ENCODE measurements at places on chromosomes 2 and 18.

- DNase-seq: no peak
These were observed 28.7 kb downstream of the RHOB start for GRCh38 chr2:20475567-20475952.

DNA sequence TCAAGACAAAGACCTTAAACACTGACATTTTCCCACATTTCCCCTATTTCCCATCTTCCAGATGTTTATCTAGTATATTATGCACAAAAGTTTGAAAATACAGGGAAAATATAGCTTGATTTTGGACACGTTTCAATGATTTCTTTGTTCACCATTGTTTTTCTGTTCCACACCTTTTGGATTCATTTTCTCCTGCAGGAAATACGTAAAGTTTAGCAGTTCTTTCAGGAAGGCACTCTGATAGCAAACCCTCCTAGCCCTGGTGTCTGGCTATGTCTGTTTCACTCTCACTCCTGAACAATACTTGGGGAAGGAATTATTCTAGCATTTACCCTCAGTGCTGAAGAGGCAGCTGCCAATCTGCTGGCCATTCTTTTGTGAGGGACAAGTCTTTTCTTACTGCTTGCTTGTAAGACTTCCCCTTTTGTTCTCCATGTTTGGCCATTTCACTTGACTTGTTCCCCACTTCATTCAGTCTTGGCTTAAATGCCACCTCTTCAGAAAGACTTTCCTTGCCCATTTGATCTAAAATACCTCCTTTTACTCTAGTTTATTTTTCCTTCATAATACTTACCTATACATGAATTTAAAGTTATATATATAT is 195.4 kb downstream of the RNF152 start:
- DNase-seq: no peak

GRCh38 chr2:183000846-183001245 is 37.4 kb downstream of the NCKAP1 start:
- DNase-seq: no peak

DNA sequence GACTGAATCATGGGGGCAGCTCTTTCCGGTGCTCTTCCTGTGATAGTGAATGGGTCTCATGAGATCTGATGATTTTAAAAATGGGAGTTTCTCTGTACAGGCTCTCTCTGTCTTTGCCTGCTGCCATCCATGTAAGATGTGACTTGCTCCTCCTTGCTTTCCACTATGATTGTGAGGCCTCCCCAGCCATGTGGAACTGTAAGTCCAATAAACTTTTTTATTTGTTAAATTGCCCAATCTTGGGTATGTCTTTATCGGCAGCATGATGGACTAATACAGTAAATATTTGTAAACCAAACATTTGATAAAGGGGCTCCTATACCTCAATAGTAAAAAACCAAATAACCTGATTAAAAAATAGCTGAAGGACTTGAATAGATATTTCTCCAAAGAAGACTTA is 77.3 kb downstream of the INSIG2 start:
- DNase-seq: no peak

- no peak for DNase-seq
These were observed 50.5 kb downstream of the USP37 start for GRCh38 chr2:218517434-218518206.
